Thoracic aorta (tissue), 2 donors: ENCODE measurements at places on chromosomes 7 and 10.

DNA sequence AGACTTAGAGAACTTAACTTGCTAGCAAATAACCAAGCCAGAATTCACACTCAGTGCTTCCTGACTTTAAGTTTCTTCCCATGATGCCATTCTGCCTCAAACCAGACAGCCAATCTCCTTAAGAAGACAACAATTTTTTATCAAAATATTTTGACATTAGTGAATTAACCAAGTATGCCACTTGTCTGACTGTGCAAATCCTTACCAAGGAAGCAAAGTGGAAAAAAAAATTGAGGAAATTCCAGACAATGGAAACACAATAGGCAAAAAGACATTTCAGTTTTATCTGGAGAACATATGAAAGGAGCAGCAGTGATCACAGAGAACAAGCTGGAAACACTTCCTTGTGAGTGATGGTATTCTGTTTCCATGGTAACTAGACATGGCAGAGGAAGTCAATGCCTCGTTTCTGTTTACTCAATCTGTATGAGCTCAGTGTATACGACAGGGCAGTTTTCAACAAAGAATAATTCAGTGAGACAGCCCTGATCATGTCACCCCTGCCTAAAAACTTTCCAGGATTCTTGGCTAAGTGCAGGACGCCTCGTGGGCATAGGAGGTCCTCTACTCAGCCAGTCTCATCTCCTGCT lies 114.2 kb downstream of the DYNC1I1 start:
- no peak for DNase-seq

DNA sequence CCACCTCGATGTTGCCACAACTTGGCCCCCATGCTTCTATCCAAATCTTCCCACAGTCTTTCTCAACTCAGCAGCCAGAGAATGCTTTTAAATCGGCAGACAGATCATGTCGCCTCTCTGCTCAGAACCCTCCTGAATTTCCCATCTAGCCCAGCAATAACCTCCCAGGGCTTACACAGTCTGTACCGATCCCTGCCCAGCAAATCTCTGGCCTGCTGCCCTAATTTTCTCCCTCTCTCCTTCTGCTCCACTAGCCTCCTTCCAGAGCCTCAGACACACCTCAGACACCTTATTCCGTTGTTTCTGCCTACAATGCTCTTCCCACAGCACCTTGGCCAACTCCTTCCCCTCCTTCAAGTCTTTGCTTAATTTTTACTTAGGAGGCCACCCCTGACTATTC lies 32.3 kb downstream of the MDH2 start:
- DNase-seq: no peak

GRCh38 chr10:106959521-106959920 lies 205.0 kb downstream of the SORCS1 start:
- DNase-seq: no peak

GRCh38 chr7:28732071-28732869 lies 225.9 kb downstream of the TRIL start:
- DNase-seq: no peak

DNA sequence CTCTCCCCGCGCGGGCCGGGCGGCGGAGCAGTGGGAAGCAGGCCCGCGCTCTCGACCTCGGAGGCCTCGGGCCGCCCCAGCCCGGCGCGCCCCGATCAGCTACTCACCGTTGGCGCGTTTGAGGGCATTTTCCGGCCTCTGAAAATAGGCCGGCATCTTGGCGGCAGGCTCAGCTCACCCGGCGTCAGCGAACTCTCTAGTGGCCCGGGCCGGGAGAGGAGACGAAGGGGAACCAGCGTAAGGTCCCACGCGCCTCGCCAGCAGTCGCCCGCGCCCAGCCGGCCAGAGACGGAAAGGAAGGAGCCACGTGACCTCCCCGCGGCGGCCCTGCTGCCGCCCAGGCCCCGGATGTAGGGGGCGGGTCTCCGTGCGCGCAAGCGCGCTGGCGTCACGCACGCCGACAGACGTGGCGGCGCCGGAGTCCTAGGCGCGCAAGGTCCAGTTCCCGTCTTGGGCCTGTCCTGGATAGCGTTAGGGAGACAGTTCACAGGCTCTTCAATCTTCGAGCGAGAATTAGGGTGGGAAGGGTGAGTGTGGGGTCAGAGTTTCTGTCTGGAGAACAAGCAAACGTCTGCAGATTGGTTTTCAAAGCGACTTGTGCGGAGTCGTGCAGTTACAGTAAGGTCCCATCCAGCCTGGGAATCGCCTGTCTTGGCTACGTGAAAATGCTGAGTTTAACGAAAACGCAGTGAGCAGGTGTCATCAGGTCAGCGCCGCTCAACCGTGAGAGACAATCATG lies at the start of gene EIF3A:
EIF3A (minus strand) TSS at position 297 of the 739 bp plus-strand sequence; CDS start at position 156, 141 bp downstream.
- peak; percentile 35 for DNase-seq

DNA sequence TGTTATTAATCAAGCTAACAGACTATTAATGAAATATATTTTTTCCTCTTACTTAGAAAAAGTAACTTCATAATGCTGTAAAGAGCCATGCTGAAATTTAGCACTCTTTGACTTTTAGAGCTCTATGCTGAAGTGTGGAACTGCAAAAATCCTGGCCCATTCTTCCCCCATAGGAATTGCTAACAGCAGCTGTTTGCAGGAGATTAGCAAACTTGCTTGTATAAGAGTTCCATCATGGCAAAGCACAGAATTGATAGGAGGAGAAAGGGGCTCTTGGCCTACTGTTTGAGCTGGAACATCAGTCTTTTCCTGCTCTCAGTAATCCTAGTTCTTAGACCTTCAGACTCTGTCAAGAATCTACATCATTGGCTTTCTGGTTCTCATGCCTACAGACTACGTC lies 18.3 kb upstream of the GNAT3 start:
- no peak for DNase-seq

GRCh38 chr10:90162271-90162853 lies 461.0 kb downstream of the KIF20B start:
- DNase-seq: no peak

- DNase-seq: no peak
Measured at GRCh38 chr10:14527915-14528314, 197.2 kb upstream of the FRMD4A start.

DNA sequence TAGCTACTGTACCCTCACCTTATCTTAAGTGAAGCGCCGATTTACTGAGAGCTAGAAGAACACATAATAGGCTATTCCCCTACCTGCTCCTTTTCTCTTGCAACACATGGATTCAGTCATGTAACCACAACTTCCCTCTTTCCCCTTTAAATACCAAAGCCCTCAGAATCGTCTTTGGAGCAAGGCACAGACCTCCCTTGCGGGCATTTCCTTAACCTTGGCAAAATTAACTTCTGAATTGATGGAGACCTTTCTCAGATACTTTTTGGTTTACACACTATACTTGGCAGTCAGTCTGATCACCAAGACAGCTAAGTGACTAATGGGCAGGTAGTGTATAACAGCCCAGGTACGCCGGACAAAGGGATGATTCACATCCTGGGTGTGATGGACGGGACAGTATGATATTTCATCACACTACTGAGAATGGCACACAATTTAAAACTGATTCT lies 72.7 kb upstream of the SEC61G start:
- DNase-seq: no peak

GRCh38 chr7:2108501-2109250 lies 124.1 kb downstream of the MAD1L1 start:
- no peak for DNase-seq

DNA sequence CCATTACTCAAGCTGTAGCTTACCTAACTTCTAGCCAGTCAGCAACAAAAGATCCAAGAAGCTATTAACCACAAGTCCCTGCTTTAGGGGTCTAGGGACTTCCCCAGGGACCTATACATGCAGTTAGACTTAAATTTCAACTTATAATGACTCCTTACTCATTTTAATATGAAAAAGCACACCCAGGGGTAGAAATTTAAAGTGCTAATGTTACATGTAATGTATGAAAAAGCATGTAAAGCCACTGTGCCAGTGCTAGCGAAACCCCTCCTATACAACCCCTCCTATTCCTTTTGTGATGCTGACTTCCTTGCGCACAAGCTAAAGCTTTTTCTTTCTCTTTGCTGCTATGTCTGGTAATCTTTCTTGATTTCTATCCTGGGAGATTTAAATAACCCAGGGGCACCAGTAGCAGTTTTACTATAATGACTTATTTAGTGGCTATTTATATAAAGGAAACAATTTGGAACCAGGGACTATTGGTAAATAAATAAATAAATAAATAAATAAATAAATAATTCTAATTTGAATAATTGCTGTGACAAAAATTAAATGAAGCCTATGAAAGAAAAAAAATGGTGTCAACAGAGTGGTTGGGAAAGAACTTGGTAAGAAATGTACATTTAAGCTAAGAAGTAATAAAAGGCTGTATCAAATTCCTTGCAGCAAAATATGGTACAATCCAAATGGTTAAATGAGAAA lies 110.5 kb upstream of the MAGI2 start:
- no peak for DNase-seq

GRCh38 chr7:133539016-133539415 lies 286.1 kb downstream of the EXOC4 start:
- DNase-seq: no peak

GRCh38 chr7:44063894-44064651 lies 1.3 kb downstream of the PGAM2 start:
- DNase-seq: no peak

DNA sequence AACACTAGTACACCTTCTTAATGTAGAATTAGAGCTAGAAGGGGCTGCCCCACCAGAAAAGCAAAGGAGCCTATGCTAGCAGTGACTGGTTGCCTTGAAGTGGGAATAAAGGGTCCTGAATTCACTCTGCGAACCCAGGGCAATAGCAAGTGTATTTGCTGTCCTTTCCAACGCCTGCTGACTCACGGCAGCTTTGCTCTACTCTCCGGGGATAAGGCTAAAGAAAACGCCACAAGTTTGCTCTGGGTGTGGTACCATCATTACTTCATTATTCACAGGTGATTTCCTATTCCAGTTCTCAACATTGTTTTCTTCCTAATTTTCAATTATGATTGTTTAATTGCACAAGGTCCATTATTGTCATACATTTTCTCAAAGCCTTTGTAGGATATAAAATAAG lies 220.5 kb upstream of the AOAH start:
- no peak for DNase-seq

DNA sequence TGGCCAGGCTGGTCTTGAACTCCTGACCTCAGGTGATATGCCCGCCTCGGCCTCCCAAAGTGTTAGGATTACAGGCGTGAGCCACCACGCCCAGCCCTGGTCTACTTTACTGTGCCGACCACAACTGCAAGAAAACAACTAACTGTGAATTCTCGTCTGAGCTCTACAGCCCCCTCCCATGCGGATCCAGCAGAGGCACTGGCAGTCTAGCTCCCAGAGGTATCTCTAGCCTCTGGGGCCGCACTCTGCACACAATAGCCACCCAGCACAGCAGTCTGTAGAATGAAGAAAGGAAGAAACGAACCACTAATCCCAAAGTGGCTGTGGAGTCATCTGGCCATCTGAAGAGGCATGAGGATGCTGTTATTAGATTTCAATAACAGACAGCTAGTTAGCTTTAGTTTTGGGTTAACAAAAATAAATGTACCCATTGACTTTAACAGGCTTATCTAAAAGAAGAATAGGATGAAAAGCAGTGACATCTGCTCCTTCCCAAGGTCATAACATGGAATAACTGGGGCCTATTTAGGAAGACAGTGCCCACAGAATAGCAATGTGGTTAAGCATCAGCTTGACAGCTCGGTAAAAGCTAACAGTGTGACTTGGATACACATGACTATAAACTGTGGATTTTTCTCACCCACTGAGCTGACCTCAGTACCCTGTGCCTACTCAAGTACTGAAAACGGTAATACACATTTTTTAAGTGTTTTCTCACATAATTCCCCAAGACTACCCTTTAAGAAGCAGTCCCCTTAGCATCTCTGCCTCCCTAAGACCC lies 131.9 kb downstream of the TNS3 start:
- no peak for DNase-seq

- no peak for DNase-seq
Measured at GRCh38 chr10:114303556-114303955, 64.5 kb downstream of the VWA2 start.

- no peak for DNase-seq
Measured at GRCh38 chr7:148155000-148155399, 435.6 kb upstream of the C7orf33 start.

DNA sequence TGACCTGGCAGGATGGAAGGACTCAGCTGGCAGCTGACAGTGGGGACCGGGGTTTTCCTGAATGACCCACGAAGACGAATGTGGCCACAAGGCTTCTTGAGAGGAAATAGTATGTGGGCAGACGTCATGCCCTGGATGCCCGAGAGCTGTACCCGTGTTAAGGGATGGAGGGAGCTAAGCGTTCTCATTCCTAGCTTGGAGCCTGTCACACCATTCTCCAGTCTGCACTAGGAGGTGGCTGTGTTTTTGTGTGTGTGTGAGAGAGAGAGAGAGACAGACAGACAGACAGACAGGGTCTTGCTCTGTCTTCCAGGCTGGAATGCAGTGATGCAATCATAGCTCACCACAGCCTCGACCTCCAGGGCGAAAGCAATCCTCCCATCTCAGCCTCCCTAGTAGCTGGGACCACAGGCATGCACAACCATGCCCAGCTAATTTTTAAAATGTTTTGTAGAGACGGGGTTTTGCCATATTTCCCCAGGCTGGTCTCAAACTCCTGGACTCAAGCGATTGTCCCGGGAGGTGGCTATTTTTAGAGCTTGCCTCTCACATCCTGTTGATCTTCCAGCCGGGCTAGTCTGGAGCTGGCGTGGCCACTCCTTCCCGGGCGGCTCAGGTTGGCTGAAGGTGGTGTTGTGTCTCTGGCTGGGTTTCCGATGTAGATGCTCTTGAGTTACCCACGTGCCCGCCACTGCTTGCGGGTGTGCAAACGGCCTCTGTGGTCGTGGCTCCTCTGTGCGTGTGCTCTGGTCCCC lies 2.1 kb downstream of the AMZ1 start:
- no peak for DNase-seq

DNA sequence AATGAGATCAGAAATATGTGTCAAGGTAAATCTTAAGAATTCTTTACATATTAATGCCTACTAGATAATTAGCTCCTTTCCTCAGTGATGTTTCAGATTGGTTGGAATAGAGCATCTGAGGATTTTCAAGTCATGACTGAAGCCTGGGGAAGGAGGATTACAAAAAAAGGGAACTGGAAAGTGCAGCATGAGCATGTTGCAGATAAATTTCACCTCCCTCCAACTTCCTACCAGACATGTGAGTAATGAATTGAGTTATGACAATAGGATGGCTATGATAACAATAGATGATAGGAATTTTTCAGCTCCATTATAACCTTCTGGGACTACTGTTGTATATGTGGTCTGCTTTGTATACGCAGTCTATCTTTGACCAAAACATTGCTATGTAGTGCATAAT lies 104.2 kb upstream of the RAB18 start:
- DNase-seq: no peak

- no peak for DNase-seq
Measured at GRCh38 chr7:134297489-134297888, 19.2 kb downstream of the SLC35B4 start.

DNA sequence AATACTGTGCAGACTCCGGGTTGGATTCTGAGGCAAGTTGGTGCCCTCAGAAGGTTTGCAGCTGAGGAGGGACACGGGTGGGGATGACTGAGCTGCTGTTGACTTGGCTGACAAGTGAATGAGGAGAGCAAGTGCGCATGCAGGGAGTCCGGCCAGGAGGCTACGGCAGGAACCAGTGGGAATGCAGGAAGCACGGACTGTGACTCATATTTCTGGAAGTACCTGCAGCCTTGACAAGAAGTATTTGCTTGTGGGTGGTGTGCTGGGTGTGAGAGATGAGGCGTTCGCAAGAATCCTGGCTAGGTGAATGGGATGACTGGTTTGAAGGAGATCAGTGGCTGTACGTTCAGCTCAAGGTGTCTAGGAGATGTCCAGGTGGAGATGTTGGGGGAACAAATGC lies 30.8 kb upstream of the FXYD4 start:
- DNase-seq: no peak

GRCh38 chr7:12386313-12386740 lies 17.3 kb downstream of the VWDE start:
- DNase-seq: no peak
